ENCODE measurements at places on chromosomes 4 and X. TPM values are rescaled to one million over a fixed set of nuclear protein-coding genes. Genes with fewer than 3 reads are reported as not detected.

The INTU gene
- 0.50 TPM for total RNA-seq

The EIF1AX gene
- 140 TPM for total RNA-seq

The PRR32 gene
- total RNA-seq, result not detected

The RBM10 gene
- total RNA-seq, result 72.1 TPM

The TMEM47 gene
- total RNA-seq, result not detected

The TLR6 gene
- 1.8 TPM for total RNA-seq

- H3K27me3 ChIP-seq, result no peaks in the 10 kb centered on the region
- H3K4me1 ChIP-seq, result peaks cover 53% of the 10 kb centered on the region
- peak overlapping the region; percentile 94 for H3K27ac ChIP-seq
- DNase-seq, result peak; percentile 43
- no peak overlapping the region for H3K4me3 ChIP-seq
Observed at GRCh38 chrX:56798866-56799758, 70.1 kb downstream of the NBDY start.

DNA sequence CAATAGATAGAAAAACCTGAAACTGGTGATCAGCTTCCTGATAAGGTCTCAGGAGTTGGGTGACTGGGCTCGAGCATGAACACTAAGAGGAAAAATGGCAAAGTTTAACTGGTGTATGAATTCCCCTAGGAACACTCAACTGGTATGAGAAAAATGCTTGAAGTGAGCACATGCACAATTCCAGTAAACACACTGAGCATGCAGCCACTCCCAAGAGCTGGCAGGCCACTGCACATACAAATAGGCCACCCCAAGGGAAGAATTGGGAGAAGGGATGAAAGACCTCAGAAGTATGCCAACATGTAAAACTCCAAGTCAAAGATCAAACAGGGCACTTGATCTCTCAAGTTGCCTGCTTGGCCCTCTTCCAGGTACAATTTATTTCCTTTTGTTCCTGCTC is 45.4 kb upstream of the GNPDA2 start:
- H3K27ac ChIP-seq, result no peak overlapping the region
- H3K27me3 ChIP-seq, result peaks cover 7% of the 10 kb centered on the region
- no peaks in the 10 kb centered on the region for H3K36me3 ChIP-seq
- H3K4me3 ChIP-seq, result no peak overlapping the region

GRCh38 chr4:120043828-120044227 is 22.8 kb downstream of the MAD2L1 start:
- no peaks in the 10 kb centered on the region for H3K27me3 ChIP-seq
- H3K36me3 ChIP-seq, result peaks cover 4% of the 10 kb centered on the region
- H3K4me1 ChIP-seq, result no peaks in the 10 kb centered on the region

DNA sequence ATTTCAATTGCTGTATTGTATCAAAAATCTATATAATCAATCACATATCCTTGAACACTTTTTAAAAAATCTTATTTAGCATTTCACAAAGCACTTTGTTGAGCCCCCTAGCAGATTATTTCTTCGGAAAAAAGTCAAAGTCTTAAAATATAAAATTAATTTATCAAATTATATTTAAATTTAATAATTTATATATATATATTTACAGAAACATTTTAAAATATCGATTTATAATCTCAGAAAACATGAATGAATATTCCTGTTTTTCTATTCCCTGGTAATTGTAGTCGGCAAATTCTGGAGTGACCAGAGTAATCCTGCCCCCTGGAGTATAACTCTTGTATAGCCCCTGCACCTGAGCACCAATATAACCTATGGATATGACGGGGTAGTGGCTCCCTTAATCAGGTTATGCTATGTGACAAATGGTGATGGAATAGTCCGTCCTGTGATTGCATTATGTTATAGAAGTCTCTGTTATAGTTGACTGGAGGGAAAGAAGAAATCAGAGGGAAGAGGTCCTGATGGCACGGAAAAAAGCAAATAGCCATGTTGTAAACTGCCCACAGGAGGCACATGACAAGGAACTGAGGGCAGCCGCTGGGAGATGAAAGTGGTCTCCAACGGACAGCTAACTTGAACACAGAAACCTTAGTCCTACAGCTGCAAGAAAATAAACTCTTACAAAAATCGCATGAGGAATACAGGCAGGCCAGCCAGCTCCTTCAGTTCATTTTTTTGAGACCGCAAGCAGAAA is 1092.3 kb downstream of the ARAP2 start:
- H3K27ac ChIP-seq, result no peak overlapping the region
- H3K36me3 ChIP-seq, result no peaks in the 10 kb centered on the region
- H3K4me1 ChIP-seq, result no peaks in the 10 kb centered on the region
- no peak overlapping the region for H3K4me3 ChIP-seq
- peak; percentile 18 for DNase-seq

DNA sequence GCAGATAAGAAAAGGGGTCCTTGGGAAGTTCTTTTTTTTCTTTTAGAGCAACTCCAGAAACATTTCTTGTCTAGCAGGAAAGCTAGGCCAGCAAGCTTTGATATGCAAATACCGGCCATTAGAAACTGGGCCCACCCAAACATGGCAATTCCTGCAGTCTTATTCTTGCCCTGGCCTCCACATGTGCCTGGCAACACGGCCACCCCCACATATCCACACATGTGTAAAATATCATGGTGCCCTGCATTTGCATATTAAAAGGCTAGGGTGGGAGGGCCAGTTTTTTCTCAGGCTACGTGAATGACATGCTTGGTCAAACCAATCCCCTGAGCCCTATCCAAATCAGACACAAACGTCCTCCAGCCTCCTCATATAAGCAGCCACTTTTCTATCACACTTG is 171.7 kb upstream of the ZCCHC13 start:
- no peak overlapping the region for H3K27ac ChIP-seq
- no peak overlapping the region for H3K4me3 ChIP-seq
- no peaks in the 10 kb centered on the region for H3K4me1 ChIP-seq
- no peak for DNase-seq
- H3K27me3 ChIP-seq, result no peaks in the 10 kb centered on the region

DNA sequence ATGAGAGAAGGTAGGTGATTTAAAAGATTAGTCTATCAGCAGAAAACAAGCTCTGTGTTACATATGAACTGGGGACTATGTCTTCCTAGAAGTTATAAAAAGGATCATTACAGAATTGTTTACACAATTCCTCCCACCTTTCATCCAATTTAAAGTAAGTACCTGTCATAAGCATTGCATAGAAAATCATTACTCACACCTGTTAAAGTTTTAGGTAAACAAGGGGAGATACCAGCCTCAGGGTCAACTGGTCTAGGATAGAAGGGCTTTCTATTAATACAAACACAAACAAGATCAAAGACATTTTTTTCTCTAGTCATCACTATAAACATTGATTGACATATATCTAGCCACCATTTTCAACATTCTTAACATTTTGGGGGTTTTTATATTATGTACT is 333.9 kb downstream of the ARHGAP24 start:
- no peak for DNase-seq
- no peak overlapping the region for H3K4me3 ChIP-seq
- H3K27me3 ChIP-seq, result no peaks in the 10 kb centered on the region
- no peaks in the 10 kb centered on the region for H3K4me1 ChIP-seq
- no peak overlapping the region for H3K27ac ChIP-seq

DNA sequence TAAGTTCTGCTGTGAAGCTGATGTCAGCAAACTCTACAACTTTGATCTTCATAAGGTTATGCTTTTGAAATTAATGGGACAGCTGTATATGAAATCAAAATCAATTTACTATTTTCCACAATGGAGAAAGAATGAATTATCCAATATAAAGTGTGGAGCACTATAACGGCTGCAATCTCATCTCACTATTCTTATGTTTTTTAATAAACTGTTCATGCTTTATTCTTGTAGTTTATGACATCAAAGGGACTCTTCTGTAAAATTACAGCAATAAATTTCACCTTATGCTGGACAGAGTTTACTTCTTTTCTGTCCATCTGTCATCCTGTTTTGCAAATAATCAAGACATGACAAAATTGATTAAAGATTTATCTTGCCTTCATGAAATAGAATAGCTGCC is 192.5 kb downstream of the TECRL start:
- no peak for DNase-seq
- no peaks in the 10 kb centered on the region for H3K4me1 ChIP-seq
- no peak overlapping the region for H3K27ac ChIP-seq
- no peaks in the 10 kb centered on the region for H3K36me3 ChIP-seq
- no peak overlapping the region for H3K4me3 ChIP-seq
- no peaks in the 10 kb centered on the region for H3K27me3 ChIP-seq

GRCh38 chr4:112279882-112280315 is 5.8 kb downstream of the TIFA start:
- no peaks in the 10 kb centered on the region for H3K27me3 ChIP-seq
- H3K4me3 ChIP-seq, result no peak overlapping the region
- peaks cover 69% of the 10 kb centered on the region for H3K36me3 ChIP-seq

DNA sequence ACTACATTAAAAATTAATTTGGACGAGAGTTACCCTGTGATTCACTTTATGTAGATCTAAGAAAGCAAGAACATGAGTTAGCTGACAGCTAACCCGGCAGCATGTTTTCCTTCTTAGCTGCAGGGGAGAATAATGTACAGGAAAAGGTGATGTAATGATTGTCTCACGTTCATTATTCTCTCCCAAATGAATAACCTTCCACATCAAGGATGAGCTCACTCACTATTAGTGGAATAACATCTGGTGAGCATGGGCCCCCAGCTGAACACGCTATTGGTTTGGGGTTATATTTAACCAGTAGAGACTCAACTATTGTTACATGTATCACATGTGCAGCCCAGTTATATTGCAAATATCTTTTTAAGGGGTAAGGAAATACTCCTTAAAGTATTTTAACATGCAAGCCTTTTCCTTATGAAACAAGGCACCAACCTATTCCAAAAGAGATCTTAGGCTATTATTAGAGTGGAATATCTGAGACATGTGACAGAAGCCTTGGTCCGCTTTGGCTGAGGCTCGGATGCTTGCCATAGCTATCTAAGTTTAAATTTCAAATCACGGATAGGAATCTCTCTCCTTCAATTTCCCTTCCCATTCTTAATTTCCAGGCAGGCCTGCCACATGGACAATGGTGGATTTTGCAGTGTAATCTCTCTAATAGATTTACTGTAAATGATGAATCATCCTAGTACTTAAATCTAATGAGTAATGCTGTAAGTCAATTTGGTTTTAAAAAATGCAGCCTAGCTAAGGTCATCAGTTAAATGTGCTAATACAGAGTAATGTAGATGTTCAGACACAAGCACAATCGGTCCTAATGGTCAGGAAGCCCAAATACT is 99.0 kb upstream of the OTUD4 start:
- H3K27me3 ChIP-seq, result peaks cover 10% of the 10 kb centered on the region
- no peak overlapping the region for H3K27ac ChIP-seq

DNA sequence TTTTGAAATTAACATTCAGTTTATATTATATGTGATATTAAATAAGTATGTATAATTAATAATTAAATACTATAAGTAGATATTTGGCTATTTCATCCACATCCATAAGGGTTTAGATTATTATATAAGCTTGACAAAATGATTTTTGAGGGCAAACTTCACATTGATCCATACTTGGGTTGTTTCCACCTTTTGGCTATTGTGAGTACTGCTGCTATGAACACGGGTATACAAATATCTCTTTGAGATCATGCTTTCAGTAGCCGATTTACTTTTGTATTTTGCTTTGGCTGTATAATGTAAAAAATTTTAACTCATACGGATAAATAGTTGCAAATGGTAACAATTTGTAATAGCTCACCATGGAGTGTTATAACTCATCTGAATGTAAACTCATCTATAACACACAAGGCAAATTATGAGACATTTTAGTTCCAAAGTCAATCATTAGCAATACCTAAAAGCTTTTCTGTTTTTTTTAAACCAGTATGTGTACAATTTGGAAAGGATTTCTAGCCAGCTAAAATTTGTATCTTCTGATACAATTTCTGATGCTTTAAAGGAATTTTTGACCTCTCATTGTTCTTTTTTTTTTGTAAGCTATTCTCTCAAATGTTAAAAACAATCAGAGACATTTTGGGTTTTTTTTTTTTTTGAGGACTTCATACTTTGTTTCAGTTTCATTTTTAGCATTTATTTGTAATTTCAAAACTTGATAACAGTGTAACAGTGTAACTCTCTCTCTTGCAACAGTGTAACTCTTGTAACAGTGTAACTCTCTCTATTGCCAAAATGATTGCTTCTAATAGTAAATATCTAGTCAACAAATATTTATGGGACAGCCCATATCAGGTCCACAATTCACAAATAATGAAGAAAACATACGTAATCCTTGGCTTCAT is 51.8 kb upstream of the ARX start:
- H3K4me3 ChIP-seq, result no peak overlapping the region
- no peaks in the 10 kb centered on the region for H3K27me3 ChIP-seq
- H3K36me3 ChIP-seq, result no peaks in the 10 kb centered on the region
- no peak for DNase-seq

DNA sequence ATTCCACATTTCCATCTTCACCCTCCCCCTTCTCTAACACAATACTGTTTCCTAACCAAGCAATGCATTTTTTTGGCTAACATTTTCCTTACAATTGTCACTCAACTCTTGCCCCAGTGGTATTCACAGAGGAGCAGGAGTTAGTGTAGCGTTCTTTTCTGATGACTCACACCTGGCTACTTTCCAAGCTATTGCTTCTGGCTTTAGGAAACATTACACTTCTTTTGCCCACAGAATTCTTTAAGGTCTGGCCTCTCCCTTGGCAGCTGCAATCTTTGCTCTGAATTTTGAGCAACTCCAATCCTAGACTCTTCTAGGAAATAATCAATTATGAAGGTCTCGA is 27.5 kb upstream of the PDGFC start:
- H3K4me1 ChIP-seq, result no peaks in the 10 kb centered on the region
- no peaks in the 10 kb centered on the region for H3K36me3 ChIP-seq
- DNase-seq, result no peak
- H3K27me3 ChIP-seq, result no peaks in the 10 kb centered on the region
- H3K4me3 ChIP-seq, result no peak overlapping the region

GRCh38 chrX:10360116-10360515 is 203.3 kb downstream of the CLCN4 start:
- no peaks in the 10 kb centered on the region for H3K4me1 ChIP-seq
- no peaks in the 10 kb centered on the region for H3K27me3 ChIP-seq
- no peak overlapping the region for H3K27ac ChIP-seq
- DNase-seq, result no peak
- H3K36me3 ChIP-seq, result no peaks in the 10 kb centered on the region

Data from activated CD4-positive, alpha-beta T cell treated with anti-CD3 and anti-CD28 coated beads for 36 hours (primary cell).